Cardiac muscle cell (in vitro differentiated cells and primary cell): ENCODE measurements at places on chromosomes 7 and 10.

DNA sequence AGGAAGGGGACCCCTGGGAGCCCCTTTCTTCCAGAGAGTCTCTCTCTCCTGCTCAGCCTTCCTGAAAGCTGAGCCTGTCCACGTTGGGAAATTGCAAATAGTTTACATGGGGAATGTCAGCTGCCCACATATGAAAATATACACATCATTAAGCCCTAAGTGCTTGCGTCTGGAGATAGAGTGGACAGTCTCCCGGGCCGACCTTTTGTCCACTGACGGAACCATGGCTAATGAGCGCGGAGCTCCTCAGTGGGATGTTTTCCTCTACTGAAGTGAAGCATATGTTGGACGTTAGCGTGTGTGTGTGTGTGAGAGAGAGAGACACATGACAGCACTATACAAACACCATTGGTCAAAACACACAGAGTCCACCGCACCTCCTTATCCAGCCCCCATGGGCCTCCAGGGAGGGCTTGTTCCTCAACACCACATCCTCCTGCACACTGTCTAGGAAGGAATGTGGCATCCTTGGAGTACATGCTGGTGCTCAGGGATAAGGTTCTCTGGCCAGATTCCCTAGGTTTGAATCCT is 128.4 kb downstream of the RGS10 start:
- peak; percentile 82 for DNase-seq

DNA sequence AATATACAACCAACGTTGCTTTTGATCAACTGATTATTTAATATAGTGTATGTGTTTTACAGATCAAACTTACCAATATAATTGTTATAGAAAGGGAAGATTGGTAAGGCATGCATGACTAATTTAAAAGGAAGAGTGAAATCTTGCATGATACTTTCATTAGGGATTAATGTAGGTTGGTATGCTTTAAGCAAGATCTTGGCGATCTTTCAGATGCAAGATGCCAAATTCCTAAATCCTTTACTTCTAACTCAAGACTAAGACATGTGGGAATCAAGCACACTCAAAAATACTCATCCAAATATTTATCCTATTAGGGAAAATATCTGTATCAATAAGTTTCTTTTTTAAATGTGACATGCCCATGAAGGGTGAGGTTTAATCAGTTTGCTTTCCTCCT is 321.4 kb upstream of the MEOX2 start:
- DNase-seq = no peak

GRCh38 chr7:120394595-120394994 is 121.6 kb downstream of the KCND2 start:
- no peak for DNase-seq

- no peak for DNase-seq
Observed at GRCh38 chr7:128264477-128264876, 23.4 kb downstream of the LEP start.

- DNase-seq = no peak
Observed at GRCh38 chr7:84508606-84509005, 314.0 kb upstream of the SEMA3A start.

DNA sequence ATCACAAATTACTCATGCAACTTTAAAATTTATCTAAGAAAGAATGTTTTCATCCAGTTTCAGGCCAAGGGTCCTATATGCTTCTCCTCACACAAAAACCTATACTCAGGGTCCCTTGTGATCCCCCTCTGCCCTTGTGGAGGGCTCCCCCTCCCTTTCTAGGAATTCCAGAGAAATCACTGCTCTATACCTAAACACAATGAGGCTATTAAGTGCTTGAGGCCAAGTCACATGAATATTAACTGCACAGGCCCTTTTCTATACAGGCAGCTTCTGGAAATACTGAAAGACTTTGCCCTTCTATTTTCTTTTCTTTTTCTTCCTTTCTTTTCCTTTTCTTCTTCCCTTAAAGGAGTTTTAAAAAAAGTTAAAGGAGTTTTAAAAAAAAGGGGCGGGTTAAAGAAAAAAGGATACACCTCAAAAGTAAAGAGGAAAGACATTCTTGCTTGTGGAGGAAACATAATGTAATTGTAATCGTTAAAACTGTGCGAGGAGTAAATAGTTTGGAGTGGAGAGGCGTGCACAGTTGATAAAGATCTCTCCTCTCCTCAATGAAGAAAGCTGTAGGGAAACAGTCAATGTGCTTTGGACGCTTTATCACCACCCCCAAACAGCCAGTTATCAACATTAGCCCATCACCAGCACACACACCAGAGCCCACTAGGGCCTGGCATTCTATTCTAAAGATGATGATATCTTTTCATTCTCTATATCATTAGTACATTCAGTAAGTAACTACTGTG is 16.4 kb downstream of the GRB10 start:
- no peak for DNase-seq

- no peak for DNase-seq
Observed at GRCh38 chr7:47508389-47509380, 73.2 kb downstream of the TNS3 start.

DNA sequence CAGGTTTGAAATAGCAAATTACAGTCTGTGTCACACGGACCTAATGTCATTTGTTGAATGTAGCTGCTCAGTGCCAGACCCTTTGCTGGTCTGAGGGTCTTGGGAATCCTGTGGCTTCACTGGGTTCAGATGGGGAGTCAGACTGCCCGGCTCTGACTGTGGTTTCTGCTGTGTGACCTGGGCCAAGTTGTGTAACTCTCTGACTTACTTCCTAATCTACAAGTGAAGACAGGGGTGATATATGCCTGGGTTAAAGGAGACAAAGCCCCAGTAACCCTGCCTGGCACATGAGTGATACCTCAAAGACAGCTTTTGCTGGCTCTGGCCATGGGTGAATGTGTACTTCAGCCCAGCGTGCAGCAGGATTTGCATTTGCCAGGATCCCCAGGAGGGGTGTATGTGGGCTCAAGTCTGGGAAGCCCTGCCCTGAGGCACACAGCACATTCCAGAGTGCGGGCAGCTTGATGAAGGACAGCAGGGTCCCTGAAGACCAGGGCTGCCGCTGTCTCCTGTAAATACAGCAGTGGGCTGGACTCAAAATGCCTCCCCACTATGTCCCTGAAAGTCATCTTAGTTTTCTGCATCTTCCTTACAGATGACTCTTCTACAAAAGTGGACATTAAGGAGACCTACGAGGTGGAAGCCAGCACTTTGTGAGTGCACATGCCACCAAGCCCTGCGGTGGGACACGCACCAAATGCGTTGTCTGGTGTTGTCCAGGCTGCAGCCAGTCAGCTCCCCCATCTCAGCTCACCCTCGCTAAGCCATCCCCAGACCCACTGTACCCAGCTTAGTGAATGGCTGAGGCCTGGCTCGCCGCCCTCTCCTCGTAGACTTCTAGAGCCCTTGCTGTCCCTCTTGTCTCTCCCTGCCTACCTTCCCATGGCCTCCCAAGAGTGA is 16.4 kb downstream of the NACAD start:
- no peak for DNase-seq

- no peak for DNase-seq
Observed at GRCh38 chr7:90173127-90173844, 19.0 kb downstream of the STEAP1 start.

- DNase-seq = no peak
Observed at GRCh38 chr7:127761196-127761595, 109.2 kb downstream of the SND1 start.

DNA sequence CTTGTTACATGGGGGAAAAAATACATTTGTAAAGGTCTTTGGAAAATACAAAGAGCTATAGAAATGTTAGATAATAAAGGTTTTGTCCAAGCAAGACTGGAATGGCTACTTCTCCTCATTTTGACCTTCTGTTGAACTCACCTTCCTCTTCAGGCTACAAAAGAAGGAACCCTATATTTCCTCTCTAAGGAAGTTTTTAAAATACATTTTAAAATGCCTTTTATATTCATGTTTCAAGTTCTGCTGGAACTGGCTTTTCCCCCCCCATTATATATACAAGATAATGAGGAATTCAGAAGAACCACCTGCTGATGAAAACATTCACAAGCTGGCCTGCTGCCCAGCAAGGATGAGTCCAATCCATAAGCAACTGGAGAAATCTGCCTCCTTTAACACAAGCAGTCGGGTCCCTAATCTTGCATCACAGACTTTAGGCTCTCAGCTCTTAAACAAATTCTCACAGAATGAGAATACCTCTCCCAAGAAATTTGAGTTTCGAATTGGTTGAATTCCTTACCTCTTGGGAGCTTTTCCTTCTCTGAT is 44.6 kb downstream of the MTERF1 start:
- DNase-seq = no peak

DNA sequence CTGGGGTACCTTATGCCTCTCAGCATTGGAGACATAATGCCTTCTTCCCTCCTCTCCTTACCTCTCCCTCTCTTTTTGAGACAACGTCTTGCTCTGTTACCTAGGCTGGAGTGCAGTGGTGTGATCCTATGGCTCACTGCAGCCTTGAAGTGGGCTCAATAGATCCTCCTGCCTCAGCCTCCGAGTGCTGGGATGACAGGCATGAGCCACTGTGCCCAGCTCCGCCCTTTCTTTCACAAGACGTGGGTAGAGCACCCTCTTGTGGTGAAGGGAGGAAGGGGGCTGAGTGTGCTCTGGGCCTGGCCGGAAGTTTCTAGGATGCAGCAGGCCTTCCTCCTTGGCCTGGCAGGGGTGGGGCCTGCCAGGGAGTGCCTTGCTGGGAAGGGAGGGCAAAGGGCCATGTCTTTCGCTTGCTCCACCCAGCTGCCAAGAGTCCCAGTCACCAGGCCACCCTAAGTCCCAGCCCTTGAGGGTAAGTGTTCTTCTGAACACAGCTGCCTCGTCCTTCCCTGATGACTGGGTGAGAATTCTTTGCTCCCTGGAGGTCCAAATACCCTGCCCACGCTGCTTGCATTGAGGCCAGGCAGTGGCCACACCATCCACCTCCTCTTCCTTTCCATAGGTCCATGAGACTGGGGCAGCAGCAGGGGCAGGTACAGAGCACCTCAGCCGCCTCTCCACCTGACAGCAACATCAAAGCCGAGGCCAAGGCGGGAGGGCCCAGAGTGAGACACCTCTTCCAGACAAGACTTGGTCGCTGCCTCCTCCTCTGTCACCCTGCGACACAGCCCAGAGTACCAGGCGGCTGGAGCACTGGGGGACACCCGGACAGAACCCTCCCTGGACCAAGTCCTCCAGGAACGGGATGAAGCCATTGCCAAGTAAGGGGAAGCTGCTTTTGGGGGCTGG is 3.7 kb downstream of the ABHD11 start:
- DNase-seq = peak; percentile 79

DNA sequence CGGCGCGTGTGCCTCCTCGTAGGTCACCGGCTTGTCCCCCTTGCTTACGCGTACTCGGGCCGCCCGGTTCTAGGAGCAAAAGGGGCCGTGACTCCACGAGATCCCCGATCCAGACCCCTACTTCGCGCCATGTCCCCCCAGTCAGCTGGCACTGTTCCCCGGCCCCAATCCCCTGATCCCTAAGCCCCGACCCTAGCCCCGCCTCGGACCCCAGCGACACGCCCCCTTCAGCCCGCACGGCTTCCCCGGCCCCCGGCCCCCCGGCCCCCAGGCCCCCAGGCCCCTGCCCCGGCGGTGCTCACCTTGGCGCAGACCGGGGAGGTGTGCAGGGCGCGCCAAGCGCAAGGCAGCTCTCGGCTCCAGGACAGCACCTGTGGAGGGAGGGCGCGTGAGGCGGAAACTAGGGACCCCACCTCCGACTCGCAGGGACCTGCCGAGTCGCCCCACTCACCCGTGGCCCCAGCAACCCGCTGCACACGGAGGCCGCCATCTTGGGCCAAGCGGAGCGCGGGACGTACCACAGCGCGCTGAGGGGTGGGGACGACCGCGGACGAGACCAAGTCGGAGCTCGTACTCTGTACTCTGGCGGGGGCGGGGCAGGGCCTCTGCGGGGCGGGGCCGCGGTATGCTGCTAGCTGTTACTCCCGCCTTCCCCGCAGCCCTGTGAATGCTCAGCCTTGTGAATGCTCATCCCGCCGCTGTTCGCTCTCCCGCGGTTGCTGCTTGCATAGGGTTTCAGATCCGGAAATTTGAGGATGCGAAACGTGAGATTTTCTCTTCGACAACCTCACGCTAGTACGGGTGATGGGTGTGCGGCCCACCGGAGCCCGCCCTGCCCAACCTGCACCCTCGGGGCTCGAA is at the start of gene MRPS24:
Gene MRPS24 (minus strand): TSS at position 512 of the 861 bp plus-strand sequence. CDS start 22 bp downstream, at position 490.
- DNase-seq = peak; percentile 98

DNA sequence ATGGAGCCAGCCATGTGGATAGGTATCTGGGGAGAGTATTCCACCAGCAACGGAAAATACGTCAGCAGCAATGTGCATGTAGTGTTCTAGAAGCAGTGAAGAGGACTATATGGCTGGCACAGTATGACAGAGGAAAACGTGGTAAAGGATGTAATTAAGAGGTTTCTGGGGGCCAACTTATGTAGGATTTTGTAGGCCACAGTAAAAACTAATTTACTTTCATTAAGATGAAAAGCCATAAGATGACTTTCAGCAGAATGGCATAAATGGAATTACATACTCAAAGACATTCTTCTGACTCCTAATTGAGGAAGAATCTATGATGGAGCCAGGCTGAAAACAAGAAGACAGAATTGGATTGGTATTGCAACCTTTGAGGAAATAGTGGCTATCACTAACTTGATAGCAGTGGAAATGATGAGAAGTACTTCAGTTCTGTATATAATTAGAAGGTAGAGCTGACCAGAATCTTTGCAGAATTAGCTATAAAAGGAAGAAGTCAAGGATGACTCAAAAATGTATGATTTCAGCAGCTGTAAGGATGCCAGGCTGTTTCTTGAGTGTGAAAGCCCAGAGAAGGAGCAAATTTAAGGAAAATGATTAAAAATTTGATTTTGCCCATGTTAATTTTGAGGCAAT is 156.7 kb downstream of the MBL2 start:
- no peak for DNase-seq

- DNase-seq = no peak
Observed at GRCh38 chr10:121722665-121723064, 124.4 kb upstream of the FGFR2 start.

GRCh38 chr7:141184532-141185190 is 110.8 kb downstream of the TMEM178B start:
- DNase-seq = no peak

DNA sequence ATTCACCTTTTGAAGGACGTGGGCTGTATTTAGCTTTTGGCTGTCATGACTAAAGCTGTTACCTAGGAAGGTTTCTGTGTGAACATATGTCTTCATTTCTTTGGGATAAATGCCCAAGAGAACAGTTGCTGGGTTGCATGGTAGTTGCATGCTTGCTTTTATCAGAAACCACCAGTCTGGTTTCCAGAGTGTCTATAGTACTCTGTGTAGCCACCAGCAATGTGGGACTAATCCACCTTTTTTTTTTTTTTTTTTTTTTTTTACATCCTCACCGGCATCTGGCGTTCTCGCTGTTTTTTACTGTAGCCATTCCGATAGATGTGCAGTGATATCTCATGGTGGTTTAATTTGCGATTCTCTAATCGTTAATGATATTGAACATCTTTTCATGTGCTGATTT is 297.8 kb downstream of the SDK1 start:
- DNase-seq = no peak

DNA sequence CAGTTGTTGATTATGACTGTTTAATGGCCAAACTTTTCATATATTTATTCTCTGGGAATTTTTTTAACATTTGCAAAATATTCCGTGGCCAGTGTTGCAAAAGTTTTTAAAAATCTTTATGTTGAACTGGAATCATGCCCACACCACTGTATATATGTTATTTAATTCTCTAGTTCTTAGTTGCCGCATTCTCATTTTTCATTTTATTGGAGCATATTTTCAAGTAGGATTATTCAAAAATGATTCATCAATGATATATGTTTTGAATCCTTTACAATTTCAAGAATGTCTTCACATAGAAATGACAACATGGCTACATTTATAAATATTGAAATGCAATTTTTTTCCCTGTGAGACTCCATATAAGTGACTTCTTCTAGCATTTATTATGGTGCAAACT is 188.6 kb upstream of the LRRTM3 start:
- no peak for DNase-seq

GRCh38 chr7:131897016-131897789 is 340.8 kb upstream of the PODXL start:
- DNase-seq = peak; percentile 48
